ENCODE measurements at places on chromosomes 13 and 19.

DNA sequence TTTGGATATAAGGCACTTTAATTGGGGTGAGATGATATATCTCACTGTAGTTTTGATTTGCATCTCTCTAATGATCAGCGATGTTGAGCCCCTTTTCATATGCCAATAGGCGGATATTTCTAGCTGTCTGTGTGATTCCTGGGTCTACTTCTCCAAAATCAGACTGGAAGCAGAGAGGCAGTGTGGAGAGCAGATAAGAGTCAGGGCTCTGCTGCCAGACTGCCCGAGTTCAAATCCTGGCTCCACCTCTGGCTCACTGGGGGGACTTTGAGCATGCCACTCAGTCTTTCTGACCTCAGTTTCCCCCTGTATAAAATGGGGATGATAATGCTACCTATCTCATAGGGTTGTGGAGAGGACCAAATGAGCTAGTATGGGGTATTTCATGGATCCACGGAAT is 24.0 kb upstream of the ACP7 start:
- DNase-seq: no peak

DNA sequence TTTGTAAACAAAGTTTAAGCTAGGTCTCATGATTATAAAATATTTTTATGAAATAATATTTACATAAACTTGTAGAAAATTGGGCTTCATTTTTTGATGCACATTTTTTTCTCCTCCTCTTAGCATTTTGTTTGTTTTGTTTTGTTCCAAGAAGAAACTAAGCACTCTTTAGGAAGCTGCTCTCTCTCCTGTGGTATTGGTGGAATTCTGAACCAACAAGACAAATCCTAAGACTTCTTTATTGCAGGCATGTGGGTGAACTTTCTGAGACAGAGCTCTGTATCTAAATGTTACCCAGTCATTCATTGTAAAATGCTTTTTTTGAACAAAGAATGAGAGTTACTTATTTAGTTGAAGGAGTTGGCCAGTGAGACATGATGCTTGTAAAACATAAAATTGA is 39.3 kb downstream of the LMO7 start:
- DNase-seq: no peak

DNA sequence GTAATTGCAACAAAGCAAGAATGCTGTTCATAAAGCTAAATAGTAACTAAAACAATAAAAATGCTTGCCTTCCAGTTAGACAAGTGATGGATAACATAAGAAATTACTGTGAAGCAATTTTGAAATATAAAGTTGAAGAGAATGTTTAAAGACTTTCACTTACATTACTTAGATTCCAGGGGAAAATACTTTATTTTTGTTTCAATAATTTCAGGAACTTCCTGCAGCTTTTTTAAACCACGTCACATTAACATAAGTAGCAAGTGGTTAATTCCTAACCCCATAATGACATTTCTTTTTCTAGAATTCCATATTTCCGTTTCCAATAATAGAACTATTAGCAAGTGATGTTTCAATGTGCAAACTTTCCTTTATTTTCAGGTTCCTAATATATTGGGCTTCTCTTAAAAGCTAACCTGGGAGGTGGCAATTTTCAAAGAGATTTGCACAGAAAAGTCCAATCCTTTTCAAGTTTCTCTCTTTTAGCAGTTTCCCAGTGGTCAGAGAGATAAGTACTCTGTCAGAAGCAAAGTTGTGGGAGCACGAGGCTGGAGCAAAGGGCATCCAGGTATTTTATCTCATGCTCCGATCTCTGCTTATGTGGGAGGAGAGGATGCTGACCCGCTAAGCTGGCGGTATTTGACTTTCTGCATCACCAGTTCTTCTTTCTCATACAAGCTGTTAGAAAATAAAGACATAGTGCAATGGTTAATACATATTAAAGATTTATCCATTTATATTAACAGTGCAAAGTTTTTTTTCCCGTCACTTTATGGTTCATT is 1025.3 kb downstream of the EFNB2 start:
- DNase-seq: no peak

DNA sequence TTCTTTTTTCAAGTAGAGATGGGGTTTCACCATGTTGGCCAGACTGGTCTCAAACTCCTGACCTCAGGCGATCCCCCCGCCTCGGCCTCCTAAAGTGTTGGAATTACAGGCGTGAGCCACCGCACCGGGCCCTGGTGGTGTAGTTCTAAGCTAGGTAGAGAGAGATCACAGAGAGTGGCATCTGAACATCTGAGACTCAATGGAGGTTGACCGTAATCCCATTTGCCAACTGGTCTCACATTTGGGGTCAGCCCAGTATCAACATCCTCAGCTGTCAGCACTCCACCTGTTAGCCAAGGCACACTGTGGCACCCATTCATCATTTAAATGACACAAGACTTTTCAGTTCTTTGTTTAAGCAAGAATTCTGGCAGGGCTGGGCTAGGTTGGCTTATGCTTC is 8.1 kb downstream of the SELENOW start:
- no peak for DNase-seq

DNA sequence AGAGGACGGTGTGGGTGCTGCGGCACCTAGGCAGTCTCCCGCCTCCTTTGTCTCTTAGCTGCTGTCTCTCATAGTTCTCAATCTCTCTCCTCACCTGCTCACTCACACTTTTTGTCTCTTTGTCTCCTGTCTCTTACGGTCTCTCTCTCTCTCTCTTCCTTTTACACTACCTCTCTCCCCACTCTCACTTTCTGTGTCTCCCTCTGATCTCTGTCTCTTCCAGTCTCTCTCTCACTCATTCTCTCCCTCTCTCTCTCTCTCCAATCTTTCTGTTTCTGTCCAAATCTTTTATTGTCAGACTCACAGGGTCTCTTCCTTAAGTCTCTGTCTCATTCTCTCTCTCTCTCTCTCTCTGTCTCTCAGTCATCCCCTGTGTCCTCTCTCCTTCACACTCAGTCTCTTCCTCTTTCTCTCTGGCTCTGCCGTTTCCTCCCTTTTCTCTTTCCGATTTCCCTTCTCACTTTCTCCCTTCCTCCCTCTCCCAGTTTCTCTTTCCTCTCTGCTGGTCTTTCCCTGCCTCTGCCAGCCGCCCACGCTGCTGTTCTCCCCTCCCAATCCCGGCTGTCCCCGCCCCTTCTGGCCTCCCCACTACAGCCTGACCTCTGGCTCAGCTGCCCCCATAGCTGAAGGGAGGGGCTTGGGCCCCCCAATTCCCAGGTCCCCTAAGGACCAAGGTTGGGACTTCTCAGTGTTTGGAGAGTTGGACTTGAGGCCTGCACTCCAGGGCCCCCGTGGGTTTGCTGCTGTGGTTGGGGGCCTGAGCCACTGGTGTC is at the start of gene PLEKHA4:
PLEKHA4 (minus strand) TSS at position 504 of the 773 bp plus-strand sequence. CDS start 997 bp downstream, outside the sequence.
- no peak for DNase-seq

- DNase-seq: no peak
Observed at GRCh38 chr13:98026457-98026857, 73.0 kb downstream of the IPO5 start.

DNA sequence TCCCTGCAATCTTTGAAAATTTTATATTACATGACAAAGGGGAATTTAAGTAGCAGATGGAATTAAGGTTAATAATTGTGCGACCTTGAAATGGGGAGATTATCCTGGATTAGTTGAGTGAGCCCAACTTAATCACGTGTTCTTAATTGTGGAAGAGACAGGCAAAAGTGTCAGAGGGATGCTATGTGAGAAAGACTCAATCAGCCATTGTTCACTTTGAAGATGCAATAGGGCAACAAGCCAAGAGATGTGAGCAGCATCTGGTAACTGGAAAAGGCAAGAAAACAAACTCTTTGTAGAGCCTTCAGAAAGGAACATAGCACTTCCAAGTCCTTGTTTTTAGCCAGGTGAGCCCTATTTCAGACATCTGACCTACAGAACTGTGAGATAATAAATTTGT is 247.7 kb downstream of the SLITRK1 start:
- no peak for DNase-seq

DNA sequence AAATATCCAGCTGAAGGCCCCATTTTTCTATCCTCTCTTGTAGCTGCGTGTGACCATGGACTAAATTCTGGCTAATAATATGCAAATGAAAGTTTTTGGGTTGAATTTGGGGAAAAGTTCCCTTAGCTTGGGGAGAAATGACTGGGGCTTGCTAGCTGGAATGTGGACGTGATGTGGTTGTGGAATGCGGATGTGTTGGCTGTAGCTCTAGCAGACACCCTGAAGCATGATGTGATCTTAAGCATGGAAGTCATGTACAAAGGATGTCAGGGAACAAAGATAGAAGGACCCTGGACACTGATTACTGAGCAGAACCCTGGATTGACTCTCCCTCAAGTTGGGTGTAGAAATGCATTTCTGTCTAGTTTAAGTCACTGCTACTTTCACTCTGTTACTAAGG is 25.4 kb upstream of the SCEL start:
- DNase-seq: no peak

DNA sequence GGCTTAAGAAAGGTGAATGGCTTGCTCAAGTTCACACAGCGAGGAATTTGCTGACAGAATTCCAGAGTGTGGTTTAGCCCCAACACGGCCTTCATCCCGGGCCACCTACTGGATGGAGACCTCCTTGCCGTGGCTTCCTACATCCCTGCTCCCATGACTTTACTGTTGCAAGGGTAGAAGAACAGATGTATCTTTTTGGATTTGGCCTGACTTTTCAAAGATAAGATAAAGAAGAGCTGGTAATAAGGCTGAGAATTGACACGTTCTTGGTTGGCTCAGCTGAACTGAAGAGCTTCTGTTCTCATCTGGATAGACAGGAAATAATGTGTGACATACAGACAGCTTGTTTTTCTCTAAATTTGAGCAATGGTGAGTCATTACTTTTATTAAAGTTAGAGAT is 113.1 kb downstream of the KLF5 start:
- no peak for DNase-seq

GRCh38 chr13:34391076-34391475 is 551.0 kb upstream of the NBEA start:
- DNase-seq: no peak

- DNase-seq: no peak
Observed at GRCh38 chr13:30871588-30872275, 34.3 kb upstream of the MEDAG start.

DNA sequence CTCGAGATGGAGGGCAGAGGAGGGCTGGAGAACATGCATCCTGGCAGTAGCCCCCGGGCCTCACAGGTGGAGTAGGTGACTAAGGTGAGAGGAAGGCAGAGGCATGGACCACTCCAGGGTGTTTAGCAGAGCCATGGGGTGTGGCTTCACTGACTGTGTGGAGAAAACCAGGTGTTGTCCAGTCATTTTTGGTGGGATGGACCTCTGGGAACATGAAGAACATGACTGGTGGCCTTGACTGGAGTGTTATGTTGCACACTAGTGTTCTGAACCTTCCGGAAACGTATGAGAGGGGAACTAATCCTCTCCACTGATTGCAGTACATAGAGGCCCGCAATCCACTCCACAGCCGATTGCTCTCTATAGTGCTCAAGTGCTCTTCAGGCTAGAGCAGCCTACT is 16.9 kb downstream of the MED26 start:
- no peak for DNase-seq

- no peak for DNase-seq
Observed at GRCh38 chr13:28877408-28877807, 57.3 kb downstream of the MTUS2 start.

- no peak for DNase-seq
Observed at GRCh38 chr13:35356572-35356971, 119.9 kb downstream of the MAB21L1 start.

- DNase-seq: no peak
Observed at GRCh38 chr19:840519-841206, at the start of gene PRTN3. PRTN3 (plus strand) TSS chr19:840999; CDS start chr19:841009, 10 bp downstream.

GRCh38 chr13:113275387-113275786 is 21.7 kb upstream of the LAMP1 start:
- DNase-seq: peak; percentile 52

- no peak for DNase-seq
Observed at GRCh38 chr13:50126993-50127725, 111.9 kb downstream of the KCNRG start.

DNA sequence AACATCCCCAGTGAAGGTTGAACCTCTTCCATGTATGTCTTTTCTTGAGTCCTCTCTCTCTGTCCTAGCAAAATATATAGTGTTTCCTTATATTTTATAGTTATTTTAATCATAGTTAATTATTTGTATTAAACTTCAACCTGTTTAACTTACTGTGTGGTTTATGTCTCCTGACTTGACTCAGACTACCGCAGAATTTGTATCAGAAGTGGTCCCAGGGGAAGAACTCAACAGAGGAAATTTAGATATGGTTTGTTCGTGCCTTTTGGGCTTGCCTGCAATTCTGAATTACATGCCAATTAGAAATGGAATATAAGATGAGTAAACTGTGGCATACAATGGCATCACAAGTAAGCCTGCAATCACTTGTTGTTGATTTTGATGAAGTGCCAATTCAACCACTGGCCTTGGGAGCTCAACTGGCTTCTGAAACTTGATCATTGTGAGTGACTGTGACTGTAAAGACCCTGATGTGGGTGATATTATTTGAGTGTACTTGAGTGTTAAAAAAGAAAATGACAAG is 1459.5 kb upstream of the PCDH20 start:
- no peak for DNase-seq

DNA sequence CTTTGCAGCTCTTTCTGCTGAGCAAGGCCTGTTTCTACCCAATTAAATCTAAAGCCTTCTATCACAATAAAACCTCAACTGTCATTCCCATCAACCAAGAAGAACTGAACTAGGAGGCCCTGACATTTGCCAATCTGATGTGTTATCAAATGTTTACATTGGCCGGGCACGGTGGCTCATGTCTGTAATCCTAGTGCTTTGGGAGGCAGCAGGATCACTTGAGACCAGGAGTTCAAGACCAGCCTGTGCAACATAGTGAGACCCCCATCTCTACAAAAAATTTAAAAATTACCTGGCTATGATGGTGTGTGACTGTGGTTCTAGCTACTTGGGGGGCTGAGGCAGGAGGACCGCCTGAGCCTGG is 2.8 kb upstream of the FBXO17 start:
- no peak for DNase-seq

DNA sequence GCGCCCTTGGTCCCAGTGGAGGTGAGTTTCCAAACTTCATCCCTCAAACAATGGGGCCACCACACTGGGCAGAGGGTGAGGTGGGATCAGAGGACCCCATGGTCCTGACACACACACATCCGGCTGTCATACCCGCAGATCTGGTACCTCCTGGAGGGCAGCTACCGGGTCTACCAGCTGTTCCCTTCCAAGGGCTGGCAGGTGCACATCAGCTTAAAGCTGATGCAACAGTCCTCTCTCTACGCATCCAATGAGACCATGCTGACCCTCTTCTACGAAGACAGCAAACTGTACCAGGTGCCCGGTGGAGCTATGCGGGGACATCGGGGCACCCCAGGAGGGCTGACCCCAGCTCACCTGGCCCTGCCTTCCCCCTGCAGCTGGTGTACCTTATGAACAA is 14.0 kb upstream of the PSMD8 start:
- no peak for DNase-seq

DNA sequence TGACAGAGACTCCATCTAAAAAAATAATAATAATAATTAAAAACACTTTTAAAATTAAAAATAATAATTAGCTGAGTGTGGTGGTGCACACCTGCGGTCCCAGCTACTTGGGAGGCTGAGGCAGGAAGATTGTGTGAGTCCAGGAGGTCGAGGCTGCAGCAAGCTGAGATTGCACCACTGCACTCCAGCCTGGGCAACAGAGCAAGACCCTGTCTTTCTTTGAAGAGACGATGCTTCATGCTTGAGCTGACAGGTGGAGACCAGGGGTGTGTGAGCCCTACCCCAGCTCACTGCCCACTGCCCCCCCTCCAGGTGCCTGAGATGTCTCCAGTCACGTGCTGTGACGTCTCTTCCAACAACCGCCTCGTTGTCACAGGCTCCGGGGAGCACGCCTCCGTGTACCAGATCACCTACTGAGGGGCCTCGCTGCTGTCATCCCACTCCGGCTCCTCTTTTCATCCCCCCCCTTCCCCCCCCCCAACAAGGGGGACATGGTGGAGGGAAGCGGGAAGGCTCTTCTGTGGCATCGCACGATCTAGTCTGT is 17.3 kb downstream of the TLE6 start:
- DNase-seq: no peak

- DNase-seq: peak; percentile 9
Observed at GRCh38 chr13:60617991-60618733, 221.1 kb downstream of the TDRD3 start.
